Ammon's horn (tissue), 1 donor: ENCODE measurements at places on chromosomes 2 and 18.
A peak's percentile ranks its signal among the peaks of the same experiment; 100 is the strongest.

- no peak for DNase-seq
Observed at GRCh38 chr2:202778217-202778616, 93.3 kb downstream of the ICA1L start.

- peak; percentile 67 for DNase-seq
Observed at GRCh38 chr2:19078709-19079108, 279.7 kb downstream of the OSR1 start.

DNA sequence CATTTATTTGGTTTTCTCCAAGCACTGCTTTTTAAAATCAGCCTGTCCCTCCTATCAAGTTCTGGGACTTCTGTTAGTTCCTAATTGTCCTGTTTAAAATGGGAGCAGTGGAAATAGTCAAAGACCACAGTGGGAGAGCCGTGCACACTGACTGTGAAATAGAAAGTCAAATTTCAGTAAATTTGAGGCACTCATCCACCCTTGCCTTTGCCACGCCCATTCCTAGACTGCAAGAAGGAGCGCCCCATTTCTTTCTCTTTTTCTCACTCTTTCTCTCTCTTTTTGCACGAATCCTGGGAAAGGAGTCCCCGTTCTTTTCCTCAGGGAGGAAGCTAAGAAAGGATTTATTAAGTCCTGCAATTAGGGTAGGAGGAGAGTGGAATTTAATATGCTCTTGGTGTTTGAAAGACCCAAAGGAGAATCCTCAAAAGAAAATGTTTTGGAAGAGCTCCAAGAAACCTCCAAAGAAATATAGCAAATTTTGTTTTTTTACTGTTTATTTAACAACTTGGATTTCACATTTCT, 7.5 kb downstream of the COL6A3 start:
- no peak for DNase-seq

GRCh38 chr18:63111671-63112402, 207.7 kb downstream of the BCL2 start:
- no peak for DNase-seq
